Substantia nigra (tissue), 51 donors: ENCODE measurements at places on chromosomes 2 and 18.

- DNase-seq = no peak
Measured at GRCh38 chr2:33144243-33144642, 197.5 kb downstream of the LTBP1 start.

- DNase-seq = no peak
Measured at GRCh38 chr2:201452058-201452921, 750 bp downstream of the STRADB start.

- DNase-seq = no peak
Measured at GRCh38 chr18:31647127-31647753, 37.1 kb downstream of the B4GALT6 start.

- DNase-seq = no peak
Measured at GRCh38 chr18:41009926-41010325, 945.1 kb upstream of the PIK3C3 start.

- no peak for DNase-seq
Measured at GRCh38 chr2:59804732-59805131, 748.7 kb downstream of the BCL11A start.

DNA sequence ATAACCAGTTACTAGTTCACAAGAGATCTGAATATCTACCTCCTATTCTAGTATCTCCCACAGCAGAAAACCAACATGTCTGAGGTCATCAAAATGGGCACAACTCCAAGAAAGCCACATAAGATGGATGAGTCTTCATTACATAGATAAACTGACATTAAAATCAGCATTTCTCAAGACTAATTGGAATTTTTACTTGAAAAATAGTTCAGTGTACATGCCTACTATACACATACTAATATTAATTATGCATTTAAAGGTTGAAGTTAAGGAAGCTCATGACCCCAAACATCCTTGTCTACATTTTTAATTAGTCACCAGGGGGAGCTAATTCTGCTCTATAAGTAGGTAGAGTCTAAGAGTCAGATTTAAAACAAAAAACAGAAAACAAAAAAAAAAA, 41.9 kb downstream of the ZNF521 start:
- no peak for DNase-seq

DNA sequence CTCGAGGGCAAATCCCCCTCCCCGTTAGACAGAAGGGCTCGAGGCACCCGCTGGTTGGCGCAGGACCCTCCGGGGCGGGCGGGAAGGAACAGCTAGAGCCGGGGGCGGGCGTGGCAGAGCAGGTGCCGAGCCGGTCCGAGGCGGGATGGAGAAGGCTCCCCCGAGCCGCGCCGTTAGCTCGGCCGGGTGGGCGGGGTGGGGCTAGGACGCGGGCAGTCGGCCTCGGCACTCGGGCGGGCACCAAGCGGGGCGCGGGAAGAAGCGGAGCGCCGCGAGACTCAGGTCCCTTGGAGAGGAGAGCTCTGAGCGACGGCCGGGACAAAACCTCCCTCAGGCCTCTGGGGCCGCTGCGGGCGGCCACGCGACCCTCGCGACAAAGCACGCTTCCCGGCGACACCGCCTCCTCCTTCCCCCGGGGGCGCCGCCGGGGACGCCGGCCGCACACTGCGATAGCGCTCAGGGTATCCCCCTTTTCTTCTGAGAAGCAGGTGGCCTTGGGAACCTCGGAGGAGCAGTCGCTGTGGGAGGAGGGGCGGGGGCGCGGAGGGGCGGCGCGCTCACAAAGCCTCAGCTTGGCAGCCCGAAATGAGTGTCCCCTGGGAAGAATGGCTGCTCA, 721 bp downstream of the FHOD3 start:
- no peak for DNase-seq

DNA sequence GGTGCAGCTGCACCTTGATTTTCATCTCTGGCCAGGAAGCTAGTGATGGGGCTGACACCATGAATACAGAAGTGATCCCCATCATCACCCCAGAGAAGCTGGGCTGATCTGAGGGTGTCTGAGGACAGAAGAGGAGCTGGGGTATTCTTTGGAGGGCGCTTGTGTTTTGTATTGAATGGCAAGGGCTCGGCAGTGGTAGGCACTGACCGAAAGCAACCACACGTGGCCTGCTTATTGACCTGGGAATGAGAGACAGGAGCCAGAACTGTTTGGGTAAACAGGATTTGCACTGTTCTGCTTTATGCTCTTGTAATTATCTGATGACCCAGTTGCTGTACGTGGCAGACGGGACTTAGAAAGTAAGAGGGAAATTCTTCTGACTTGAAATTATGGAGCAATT, 62.6 kb upstream of the RPL31 start:
- DNase-seq = no peak

DNA sequence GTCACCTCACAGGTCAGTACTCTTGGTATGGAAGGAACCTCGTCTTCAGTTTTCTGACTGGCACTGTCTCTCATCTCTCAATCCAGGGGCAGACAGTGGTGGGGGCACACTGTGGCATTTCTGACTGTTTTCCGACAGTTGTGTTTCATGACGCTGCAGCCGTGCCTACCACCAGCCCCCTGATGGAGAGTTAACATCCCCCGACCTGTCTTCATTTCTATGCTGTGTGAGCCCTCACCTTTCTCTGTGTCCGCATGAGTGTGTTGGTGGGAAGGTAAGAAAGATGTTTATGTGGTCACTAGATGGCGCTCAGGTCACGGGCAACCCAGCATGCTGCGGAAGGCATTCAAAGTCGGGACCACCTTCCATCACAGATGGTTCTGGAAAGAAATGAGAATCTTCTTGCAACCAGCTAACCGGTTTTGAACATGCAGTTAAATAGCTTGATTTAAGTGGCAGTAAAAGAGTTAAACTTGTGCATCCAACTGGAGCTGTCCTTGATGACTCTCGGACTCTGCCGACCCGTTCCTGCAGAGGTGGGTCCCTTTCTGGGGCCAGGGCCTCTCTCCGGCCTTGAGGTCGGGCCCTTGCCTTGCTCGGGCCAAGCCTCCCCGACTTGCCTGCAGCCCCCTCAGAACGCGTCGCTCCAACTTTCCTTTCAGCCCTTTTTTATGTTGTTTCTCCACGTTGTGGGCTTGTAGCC, 92.4 kb downstream of the DYSF start:
- peak; percentile 34 for DNase-seq

DNA sequence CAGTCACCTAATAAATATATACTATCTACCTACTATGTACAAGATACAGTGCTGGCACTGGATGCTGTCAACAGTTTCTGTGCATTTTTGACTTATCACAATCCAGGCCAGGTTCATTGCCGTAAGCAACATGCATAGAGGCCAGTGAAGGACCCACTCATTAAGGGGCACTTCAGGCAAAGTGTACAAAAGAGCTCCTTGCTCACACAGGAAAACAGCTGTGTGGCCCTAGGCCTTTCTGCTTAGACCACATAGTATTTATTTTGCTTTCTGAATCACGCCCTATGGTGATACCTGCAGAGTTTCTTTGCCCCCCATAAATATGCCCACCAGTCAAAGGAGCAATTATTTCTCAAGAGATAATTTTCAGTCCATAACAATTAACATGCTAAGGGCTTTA, 39.6 kb upstream of the STAT4 start:
- no peak for DNase-seq

GRCh38 chr2:28423856-28424605, 31.4 kb downstream of the FOSL2 start:
- no peak for DNase-seq

GRCh38 chr2:199999166-199999565, 43.8 kb downstream of the MAIP1 start:
- DNase-seq = no peak

GRCh38 chr2:165874445-165875039, 79.0 kb downstream of the TTC21B start:
- no peak for DNase-seq

DNA sequence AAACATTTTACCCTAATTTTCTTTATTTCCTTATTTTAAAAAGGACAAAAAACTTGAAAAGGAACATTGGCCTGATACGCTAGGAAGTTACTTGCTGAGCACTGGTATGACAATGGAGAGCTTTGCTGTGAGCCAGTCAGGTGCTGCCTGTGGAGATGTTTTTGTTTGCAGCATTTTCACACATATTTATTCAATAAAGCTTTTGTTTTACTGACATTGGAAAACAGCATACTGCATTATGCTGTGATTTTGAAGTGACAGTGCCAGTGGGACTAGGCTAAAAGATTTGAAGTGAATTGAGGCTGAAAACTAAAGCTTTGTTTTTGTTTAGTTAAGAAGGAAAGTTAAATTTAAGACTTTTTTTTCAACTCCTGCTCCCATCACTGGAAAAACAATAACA, 470.7 kb upstream of the ZEB2 start:
- DNase-seq = no peak

DNA sequence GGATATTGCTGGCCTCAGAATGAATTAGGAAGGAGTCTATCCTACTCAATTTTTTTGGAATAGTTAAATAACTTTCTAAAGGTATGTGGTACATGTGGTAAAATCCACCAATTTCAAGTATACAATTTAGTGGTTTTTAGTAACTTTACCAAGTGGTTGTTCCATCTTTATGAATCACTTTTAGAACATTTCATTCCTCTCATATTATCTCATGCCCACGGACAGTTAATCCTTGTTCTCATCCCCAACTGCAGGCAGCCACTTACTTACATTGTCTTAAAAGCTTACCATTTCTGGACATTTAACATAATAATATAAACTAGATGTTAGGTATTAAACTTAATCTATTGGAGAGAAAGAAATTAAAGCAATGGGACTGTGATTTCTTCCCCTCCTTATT, 146.3 kb upstream of the ZC3H15 start:
- no peak for DNase-seq

- DNase-seq = no peak
Measured at GRCh38 chr2:218860950-218861381, 1.4 kb downstream of the WNT6 start.

GRCh38 chr2:46847185-46847710, 68.4 kb downstream of the MCFD2 start:
- DNase-seq = no peak

DNA sequence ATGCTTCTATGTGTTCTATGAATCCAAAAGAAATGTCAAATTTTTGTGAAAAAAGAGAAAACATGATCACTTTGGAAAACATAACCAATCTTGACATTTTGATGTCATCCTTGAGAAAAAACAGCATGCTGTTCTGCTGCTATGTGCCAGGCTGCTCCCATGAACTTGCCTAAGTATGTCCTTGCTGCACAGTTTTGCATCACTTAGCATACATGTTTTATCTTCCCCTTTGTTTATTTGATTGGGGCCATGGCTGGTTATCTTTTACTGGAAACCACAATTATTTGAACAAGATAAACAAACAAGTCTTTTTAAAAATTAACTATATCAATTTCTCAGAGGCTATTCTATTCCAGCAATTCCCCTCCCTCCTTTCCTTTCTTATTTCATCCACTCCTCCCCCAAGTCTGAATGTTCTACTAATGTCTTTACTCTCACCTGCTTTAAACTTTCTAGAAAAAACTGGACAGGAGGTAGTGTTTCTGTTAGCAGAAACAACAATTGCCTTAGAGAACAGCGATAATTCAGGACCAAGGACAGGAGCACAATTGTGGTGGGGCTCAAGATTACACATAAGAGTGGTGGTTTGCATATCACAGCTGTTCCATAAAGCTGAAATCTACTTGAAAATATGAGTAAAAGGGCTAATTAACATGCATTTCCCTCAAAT, 6.7 kb downstream of the AOX1 start:
- DNase-seq = no peak

DNA sequence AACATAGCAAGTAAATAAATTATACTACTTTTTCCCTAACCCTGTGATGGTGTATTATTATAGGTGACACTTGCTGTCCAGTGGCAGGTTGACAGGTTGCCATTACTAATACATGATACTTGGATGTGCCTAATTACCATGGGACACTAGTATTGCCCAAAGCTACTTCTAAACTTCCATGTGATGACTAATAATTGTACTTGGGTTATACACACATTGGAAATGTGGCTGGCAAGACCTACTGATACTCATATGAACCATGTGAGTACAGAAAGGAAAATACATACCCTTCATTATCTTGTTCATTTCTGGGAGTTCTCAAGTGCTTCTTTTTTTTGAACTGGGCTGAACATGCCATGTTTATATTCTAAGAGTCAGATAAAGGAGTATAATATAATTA, 156.4 kb downstream of the IKZF2 start:
- DNase-seq = no peak

DNA sequence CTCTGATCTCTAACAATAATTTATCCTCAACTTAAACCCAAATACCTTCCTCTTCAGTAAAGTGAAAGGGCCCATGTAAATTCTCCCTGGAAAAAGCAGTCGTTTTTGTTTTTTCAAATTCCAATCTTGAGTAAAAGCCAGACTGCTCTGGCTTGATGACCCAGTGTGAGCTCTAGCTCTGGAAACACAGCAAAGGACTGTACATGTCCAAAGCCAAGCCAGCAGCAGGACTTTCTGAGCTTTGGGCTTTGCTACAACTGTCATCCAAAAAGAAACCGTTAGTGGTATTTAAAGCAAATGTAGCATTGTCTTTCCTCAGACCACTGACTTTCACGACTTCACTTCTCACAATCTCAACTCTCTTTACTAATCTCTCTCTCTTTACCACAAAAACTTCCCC, 25.4 kb downstream of the SH3YL1 start:
- DNase-seq = no peak

DNA sequence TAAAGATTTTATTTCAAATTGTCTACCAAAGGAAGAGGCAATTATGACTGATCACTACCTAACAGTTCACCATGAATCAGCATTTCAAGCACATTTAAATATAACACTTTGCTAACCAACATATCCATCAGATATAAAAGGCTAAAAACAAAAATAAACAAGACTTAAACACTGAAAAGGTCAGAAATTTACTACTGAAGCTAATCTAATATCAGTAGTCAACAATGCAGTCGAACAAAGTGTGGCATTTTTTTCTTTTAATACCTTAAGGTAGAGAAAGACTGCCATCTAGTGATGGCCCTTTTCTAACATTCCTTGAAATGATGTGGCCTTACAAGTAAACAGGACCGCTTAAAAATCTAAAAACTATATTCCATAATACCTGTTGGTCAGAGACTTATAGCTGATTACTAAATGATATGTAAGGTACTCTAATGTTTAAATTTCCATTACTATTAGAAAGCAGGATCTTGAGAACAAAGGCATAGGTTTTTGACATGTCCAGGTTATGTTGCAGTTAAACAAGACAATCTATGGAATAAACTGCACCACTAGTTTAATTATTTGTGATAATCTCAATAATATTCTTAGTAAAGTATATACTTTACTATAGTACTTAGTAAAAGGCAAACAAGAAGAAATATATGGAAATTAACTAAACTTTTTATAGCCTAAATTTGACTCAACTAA, 80.0 kb downstream of the EXOC6B start:
- no peak for DNase-seq

- no peak for DNase-seq
Measured at GRCh38 chr2:119292226-119292625, 68.6 kb downstream of the STEAP3 start.

GRCh38 chr2:44813165-44813564, 128.3 kb upstream of the SIX3 start:
- DNase-seq = no peak

GRCh38 chr2:163255086-163255485, 416.5 kb upstream of the KCNH7 start:
- no peak for DNase-seq

DNA sequence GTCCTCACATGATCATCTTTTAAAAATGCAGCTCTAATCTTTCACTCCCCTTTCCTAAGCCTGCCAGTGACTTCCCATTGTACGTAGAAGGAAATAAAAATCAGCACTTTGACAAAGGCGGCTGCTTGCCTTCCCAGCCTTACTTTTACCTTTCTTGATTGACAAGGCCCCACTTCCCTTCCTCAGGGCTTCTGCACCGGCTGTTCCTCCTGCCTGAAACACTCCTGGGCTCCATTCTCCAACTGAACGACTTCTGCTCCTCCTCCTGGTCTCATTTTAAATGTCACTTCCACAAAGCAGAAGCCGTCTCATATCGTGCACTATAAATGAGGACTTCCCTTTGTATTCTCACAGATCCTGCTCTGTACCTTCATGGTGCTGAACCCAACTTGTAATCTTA, 56.1 kb downstream of the OSBPL6 start:
- DNase-seq = no peak
